ENCODE measurements at places on chromosomes 11 and 22.

GRCh38 chr11:113448316-113448677, 26.9 kb downstream of the DRD2 start:
- DNase-seq: no peak

DNA sequence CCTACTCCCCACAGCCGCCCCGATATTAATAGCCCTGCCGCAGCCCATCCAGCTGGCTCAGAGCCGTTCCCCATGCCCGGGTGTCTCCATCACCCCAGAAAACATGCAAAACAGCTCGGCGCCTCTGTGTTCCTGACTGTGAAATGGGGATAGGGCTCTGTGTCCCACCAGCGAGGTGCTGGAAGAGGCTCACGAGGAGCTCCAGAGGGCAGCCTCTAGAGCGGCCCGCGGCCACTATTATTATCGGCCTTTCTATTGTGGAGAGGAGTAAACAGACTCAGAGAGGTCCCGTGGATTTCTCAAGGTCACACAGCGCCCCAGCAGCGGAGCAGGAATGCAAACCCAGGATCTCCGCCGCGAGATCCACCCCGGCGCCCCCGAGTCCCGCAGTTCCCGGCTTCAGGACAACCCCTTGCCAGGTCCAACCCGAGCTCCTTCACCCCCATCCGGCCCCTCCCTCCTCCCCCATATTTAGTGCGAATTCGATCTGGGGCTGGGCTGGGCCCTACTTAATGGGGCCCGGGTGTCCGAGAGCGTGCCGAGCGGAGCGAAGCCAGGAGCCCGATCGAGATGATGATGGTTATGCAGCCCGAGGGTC, at the start of gene ACTN3:
Gene ACTN3 (plus strand): TSS at position 536 of the 598 bp plus-strand sequence. CDS start 35 bp downstream, at position 571.
- no peak for DNase-seq

- no peak for DNase-seq
Measured at GRCh38 chr22:29719899-29720645, at the start of gene CABP7. CABP7 (plus strand) TSS chr22:29720003; CDS start chr22:29720425, 422 bp downstream.

- DNase-seq: no peak
Measured at GRCh38 chr11:7204778-7205177, 46.9 kb upstream of the SYT9 start.

- no peak for DNase-seq
Measured at GRCh38 chr22:20268279-20269012, at the start of gene RTN4R. RTN4R (minus strand) TSS chr22:20268318; CDS start chr22:20268092, 226 bp downstream.

DNA sequence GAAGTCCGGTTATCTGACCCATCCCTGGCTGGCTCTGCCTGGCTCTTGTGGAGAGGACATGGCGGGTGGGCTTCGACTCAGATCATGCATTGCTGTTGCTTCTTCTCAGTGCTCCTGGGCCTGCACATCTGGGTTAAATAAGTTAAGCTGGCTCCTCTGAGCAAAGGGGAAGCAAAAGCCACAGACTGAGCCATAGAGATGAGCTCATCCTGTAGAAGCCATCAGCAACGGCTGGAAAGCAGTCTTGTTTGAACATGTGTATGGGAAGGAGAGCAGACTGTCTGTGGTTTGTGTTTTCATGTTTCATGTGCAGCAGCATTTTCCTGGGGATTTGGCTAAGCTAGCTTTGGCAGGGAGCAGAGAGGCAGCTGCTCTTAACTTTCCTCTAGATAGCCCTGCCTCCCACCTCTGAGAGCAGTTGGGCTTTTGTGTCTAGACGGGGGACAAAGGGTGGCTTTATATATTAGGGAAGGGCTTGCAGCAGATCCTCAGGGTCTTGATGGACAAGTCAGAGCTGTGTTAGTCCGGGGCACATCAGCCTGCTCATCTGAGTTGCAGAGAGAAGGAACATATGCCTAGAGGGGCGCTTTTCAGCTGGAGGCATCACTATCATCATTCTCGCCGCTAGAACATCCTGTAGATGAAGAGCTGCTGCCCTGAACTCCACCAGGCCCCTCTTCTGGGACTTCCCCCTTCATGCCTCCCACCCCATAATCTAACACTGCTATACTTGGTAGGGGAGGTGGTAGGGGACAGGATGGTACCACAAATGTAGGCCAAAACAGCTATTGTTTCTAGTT, 14.9 kb downstream of the DCPS start:
- no peak for DNase-seq
